ENCODE measurements at places on chromosomes 2 and 18.

GRCh38 chr18:69981948-69982347 is 34.3 kb upstream of the CD226 start:
- DNase-seq: no peak

GRCh38 chr2:236038096-236038495 is 130.1 kb downstream of the GBX2 start:
- no peak for DNase-seq

GRCh38 chr2:201709049-201709448 is 10.6 kb upstream of the MPP4 start:
- DNase-seq: no peak

DNA sequence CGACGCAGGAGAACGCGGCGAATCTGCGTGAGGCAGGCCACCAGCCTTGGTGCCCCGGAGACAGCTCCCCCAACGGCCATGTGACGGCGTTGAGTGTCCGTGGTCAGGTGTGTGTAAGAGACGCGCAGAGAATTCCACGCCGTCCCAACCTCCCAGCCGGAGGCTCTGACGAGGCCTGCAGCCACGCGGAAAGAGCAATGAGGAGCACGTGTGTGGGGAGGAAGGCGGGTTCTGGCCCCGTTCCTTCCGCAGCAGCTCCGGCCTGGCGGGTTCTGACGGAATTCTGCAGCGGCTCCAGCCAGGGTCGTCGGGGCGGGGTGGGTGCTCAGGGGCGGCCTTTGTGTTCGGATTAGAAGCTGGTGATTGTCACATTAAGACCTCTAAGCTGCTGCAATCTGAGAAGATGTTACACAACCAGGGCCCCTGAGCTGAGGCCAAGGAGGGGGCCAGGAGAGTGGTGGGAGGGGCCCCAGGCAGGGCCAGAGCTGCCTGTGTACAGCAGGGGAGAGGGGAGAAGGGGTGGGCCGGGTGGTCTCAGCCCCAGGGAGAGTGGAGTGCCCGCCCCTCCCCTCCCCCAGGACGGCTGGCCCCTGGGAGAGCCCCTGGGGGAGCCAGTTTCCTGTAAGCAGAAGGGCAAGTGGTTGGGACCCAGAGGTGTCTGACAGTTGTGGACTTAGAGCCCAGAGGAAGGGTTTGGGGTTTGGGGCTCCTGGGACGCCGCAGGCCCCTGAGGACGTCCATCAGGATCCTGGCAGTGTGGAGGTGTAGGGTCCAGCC is 5.1 kb upstream of the GAL3ST2 start:
- DNase-seq: peak; percentile 16

DNA sequence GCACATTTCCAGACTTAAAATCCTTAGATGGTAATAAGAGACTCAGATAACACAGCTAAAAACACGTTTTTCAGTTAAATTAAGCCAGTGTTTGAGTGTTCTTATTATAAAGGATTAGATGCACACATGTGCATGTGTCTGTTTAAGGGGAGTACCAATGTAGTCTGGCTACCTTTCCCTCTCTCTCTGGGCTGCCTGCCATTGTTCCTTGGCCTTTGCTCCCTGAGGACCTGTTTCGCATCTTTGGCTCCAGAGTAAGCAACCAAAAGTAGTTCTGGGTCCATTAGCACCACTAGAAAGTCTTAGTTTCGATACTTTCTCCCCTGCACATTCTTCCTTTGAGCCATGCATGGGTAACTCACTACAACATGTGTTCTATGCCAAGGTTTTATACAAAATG is 228.3 kb downstream of the TPGS2 start:
- no peak for DNase-seq

- DNase-seq: no peak
Measured at GRCh38 chr2:26811261-26811660, 25.4 kb downstream of the CENPA start.

- DNase-seq: peak; percentile 55
Measured at GRCh38 chr2:62774555-62775366, 69.2 kb downstream of the EHBP1 start.

DNA sequence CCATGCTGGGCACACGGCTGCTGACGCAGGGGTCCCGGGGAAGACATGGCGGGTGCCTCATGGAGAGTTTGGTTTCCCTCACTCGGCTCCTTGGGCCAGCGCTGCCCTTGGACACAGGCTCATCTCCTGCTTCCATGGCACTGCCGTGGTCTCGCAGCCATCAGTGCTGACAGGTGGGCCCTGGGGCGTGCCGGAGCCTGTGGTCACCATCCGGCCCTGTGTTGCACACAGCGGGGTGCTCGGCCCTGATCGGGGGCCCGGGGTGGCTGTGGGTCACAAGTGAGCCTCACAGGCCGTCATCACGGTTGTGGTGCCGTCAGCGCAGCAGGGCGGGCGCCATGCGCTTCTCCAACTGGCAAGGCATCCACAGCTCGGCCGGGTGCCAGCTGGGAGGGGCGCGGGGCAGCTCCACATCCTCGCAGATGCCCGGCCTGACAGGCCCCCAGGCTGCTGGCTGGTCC is 582 bp downstream of the RTP5 start:
- no peak for DNase-seq

GRCh38 chr18:44635546-44635945 is 45.1 kb upstream of the SETBP1 start:
- DNase-seq: no peak

DNA sequence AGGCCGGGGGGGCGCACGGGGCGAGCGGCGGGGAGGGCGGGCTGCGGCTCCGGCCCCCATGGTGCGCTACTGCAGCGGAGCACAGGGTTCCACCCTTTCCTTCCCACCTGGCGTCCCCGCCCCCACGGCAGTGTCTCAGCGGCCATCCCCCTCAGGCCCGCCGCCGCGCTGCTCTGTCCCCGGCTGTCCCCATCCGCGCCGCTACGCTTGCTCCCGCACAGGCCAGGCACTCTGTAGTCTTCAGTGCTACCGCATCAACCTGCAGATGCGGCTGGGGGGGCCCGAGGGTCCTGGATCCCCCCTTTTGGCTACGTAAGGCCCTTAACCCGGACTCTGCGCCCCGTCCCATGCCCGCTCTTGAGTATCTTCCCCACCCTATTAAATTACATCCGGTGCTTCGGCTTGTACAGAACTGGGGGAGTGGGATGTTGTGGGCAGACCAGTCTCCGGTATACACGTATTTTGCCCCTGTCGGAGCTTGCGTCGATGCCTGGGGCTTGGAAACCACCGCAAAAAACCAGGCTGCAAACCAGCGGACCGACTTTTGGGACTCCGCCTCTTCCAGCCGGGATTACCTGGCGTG is 598 bp upstream of the WBP1 start:
- DNase-seq: no peak

- peak; percentile 73 for DNase-seq
Measured at GRCh38 chr18:7946734-7947377, 379.7 kb downstream of the PTPRM start.

DNA sequence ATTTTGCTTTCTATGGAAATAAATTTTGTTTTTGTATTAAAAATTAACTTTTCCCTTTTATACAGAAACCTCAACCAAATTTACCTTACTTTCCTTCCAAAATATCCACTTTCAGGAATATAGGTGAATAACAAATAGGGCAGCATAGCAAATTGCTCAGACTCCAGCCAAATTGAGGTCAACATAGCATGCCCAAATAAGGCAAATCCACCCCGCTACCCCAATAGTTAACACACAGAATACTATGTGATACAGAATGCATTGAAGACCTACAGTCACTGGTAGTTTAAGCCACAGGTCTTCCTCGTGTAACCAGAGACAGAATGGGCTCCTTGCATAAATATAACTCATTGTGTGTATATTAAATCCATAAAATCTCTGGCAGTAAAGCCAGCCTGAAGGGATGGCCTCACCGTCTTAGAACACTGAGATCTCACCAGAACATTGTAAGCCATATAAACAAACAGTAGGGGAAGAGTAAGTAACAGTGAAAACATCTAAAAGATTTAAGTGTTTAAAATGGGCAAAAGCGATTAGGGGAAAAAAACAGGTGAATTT is 72.2 kb downstream of the PMAIP1 start:
- DNase-seq: no peak

- DNase-seq: no peak
Measured at GRCh38 chr2:33288011-33288410, 188.4 kb upstream of the RASGRP3 start.

GRCh38 chr2:231918501-231919330 is 7.5 kb downstream of the NPPC start:
- DNase-seq: no peak

DNA sequence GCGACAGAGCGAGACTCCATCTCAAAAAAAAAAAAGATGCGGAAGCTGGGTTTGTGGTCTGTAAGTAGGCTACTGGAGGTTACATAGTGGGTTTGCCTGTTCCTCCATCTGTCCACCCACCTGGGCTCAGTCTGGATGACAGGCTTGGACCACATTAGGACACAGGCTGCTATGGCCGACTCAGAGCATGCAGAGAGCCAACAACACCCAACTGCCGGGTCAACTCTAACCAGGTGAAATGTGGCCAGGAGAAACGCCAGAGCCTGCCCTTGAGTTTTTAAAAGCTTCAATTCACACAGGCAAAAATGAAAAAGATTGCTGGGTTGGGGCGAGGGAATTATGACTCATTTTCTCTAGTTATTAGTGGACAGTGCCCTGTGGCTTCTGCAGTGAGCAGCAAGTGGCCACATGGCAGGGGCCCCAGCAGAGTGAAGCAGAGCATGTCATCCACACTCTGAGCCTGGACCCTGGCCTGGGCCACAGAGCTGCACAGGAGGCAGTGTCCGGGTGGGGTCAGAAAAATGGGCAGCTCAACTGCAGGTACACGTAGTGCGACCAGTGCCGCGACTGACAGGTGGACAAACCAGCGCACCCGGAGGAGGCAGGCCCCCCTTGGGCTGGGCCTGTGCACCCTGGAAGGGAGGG is 67.4 kb downstream of the BIN1 start:
- no peak for DNase-seq

DNA sequence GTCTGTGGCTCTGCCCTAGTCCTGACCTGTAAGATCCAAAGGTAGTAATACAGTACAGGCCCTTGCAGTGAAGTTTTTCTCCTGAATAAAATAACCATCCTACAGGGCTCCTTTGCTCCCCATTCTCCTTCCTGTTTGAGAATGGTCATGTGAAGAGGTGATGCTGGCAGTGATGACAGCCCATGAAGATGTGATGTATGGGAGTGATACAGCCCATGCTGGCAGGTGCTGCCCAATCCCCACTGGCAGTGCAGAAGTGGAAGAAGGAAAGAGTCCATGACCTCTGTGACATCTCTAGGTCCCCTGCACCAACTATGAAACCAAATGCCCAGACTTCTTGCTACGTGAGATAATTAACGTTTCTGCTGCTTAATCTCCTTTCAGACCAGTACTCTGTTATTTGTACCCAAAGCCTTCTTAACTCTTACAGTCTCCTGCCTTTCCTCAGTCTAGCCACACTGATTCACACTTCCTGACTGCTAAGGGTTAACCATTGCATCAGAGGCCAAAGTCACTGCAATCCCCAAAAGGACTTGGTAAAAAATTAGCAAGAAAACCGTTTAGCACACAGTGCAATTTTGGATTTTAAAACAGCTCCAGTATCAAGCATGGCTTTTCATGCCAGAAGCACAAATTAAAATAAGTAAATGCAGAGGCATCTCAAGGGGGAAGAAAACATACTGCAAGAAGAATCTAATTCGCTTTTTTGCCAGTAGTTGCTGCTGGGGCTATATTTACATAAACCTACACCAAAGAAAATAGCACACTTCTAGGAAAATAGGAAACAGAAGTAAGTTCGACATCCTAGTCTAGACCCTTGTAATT is 98.0 kb downstream of the STK39 start:
- DNase-seq: peak; percentile 63

- no peak for DNase-seq
Measured at GRCh38 chr2:1808981-1809422, 64.7 kb upstream of the PXDN start.

DNA sequence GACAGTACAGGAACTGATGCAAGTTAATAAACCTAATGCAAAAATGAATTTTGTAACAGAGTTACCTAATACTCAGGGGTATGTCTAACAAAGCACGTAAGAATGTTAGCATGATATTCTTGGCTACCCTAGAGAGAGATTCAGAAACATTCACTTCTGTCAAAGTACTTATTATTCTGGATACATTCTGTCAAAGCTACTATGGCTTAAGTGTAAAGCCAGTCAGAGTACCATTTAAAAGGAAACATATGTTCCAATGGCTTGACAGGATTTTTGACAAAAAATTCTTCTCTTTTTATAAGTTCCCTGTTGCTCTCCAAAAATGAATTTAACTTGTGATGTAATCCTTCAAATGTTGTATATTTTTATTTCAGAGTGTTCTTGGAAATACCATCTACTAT is 85.5 kb downstream of the PIGN start:
- DNase-seq: no peak

DNA sequence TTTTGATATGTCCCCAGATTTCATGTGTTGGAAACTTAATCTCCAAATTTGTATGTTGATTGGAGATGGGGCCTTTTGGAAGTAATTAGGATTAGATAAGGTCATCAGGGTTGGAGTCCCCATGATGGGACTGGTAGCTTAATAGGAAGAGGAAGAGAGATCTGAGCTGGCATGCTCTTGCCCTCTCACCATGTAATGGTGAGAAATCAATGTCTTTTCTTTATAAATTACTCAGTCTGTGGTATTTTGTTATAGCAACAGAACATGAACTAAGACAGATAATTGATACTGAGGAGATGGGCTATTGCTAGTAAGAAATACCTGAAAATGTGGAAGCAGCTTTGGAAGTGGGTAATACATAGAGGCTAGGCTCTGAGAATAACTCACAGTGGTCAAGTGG is 48.0 kb downstream of the CDC42EP3 start:
- no peak for DNase-seq

DNA sequence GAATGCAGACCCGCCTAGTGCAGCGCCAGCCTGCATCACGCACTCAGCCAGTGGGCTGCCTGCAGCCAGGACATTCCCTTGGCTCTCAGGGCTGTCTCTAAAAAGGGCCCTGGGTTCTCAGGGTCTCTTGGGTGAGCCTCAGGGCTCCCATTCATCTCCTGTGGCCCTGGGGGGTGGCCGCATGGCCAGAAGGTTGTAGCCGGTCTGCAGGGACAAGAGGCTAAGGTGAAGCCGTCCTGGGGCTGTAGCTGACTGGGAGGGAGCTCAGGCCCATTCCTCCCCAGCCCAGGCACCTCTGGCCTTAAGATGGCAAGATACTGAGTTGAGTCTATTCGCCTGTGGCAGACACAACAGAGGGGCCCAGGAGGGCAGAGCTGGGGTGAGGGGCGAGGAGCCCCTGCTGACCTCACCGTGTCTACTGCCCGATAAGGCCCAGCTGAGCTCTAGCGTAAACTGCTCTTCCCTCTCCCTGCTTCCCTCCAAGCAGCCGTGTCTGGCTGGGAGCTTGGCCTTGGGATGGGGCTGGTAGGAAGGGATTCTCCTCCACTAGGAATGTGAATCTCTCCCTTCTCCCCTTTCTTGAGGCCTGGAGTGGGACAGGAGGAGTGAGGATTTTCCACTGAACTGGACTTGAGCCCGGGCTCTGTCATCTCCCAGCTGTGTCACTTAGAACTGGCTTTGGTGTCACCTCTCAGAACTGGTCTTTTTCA is 37.9 kb downstream of the INHBB start:
- no peak for DNase-seq

DNA sequence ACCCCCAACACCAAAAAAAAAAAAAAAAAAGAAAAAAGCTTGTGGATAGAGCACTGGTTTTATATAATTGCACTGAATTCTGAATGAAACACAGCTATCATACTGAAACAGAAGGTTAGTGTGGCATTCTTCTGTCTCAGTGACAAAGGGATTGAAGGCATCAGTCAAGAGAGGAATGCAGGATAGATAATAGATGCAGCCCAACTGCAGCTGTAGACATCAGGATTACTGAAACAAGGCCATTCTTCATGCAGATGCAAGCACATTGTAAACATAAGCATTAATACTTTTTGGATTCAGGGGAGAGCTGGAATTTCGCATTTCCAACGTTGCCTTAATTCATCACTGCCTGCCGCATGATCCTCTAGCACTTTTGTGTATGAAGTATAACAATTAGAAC is 897.4 kb upstream of the KLHL29 start:
- DNase-seq: no peak
